ENCODE measurements at places on chromosomes 12 and 14.

DNA sequence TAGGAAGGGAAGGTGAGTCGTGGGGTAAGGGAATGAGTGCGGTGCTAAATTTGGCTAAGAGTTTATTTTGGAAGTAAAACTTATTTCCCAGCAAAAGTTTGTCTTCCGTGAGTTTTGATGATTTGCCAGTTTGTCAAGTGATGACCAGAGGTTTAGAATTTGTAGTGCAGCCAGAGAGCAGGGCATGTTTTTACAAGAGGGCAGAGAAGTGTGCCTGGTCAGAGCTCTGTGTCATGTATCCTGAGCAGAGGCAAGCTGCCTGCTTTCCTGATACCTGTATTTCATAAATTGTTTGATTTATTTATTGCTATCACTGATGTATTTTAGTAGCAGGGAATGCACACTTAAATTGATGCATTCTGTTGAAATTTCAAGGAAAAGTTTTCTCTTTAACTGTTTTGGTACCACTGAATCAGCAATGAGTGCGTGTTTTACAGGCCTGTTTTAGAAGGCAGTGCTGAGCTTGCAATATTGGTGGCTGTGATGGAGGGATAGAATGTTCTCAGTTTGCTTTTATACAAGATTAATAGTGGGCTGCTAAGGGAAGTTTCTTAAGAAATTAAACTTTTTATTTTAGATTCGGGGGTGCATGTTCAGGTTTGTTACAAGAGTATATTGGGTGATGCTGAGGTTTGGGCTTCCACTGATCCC lies 19.7 kb upstream of the RD3L start:
- no peak for DNase-seq

GRCh38 chr12:20722142-20722541 lies 27.0 kb downstream of the SLCO1C1 start:
- no peak for DNase-seq

DNA sequence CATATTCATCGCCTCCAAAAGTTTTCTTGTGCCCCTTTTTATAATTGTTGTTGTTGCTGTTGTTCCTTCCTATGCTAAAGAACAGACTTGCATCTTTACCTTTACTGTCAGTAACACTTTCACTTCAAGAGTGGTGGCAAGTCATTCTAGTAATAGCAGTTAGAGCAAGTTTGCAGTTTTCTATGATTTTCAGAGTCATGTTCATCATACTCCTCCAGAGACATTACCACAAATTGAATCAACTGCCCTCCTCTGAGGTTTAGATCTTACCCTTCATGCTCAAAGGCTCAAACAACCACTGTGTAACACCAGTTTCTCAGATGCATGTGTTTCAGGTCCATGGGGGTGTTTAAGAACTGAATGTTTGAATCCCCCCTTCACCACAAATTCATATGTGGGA lies 763.4 kb downstream of the LRFN5 start:
- no peak for DNase-seq

DNA sequence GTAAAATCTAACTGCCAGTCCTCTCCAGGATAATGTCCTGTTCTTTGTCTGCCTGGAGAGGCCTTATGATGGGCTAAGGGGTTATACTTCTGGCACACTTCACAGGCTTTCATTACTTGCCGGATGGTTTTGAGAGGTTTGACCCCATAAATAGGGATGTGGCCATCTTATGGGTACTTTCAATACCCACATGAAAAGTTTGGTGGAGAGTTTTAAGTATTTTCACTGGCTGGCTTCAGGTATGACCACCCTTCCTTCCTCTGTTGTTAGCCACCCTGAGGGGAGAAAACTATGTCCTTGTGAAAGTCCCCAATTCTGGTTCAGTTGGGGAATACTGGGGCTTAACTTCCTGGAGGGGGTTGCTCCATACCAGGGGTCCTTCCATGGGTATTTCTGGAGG lies 54.8 kb downstream of the ASCL4 start:
- DNase-seq: no peak

DNA sequence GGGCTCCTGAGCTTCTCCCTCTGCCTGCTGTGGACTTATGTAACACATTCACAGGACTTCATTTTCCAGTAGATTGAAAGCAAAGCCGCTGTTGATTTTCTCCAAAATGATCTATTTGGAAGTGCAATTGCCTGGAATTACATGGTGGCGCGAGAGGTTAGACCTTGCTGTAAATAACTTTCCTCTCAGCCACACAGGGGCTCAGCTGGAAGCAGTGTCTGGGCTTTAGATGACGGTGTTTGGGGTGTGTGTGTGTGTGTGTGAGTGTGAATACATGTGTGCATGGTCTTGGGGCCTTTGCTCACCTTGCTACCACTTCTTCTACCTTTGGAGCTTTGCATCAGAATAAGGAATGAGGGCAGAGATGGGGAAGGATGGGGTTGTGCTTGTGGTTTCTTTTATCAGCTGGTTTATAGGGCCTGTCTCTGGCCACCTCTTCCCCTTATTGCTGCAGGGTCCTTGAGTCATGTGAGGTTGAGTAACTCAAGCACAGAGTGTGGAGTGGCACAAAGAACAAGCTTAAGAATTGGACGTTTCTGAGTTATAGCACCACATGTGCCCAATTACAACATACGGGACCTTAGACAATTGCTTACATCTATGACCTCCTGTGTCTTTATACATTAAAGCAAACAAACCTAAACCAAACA lies 280.6 kb downstream of the NRXN3 start:
- DNase-seq: no peak

DNA sequence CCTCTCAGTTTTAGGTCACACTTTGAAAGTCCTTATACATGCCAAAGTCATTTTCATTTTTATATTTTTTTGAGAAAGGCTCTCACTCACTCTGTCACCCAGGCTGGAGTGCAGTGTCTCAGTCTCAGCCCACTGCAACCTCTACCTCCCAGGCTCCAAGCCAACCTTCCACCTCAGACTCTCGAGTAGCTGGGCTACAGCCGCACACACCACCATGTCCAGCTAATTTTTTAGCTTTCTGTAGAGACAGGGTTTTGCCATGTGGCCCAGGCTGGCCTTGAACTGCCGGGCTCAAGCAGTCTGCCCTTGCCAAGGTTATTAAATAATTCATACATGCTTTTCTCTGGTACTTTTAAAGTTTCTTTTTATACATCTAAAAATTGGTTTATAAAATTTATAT lies 166.0 kb downstream of the ERC1 start:
- DNase-seq: no peak

DNA sequence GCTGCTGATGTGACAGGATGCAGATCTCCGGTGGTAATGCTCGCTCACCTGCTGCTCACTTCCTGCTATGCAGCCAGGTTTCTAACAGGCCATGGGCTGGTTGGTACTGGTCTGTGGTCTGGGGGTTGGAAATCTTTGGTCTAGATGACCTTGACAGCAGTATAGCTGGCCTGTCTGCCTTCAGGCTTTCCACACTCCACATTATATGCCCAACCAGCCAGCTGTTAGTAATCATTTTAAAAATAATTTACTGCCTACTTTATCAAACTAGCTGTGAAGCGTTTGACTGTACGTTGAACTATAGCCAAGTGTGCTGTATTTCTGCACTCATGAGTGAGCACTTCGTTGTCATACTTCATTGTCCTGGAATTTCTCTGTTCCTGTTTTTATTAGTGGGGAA lies 424.0 kb upstream of the GARIN6 start:
- no peak for DNase-seq

GRCh38 chr12:81597928-81598604 lies 161.1 kb downstream of the PPFIA2 start:
- no peak for DNase-seq

- no peak for DNase-seq
These were observed 322 bp downstream of the SLC39A9 start for GRCh38 chr14:69398818-69399210.

GRCh38 chr14:57364659-57365450 lies 25.5 kb upstream of the NAA30 start:
- no peak for DNase-seq

Data from GM10248 (cell line).